Glomerular endothelial cell (primary cell): ENCODE measurements at places on chromosomes 6 and 20. TPM values are rescaled to one million over a fixed set of nuclear protein-coding genes. Genes with fewer than 3 reads are reported as not detected.

The MOXD1 gene
- 5.5 and 7.5 TPM in 2 replicates for total RNA-seq

The GRM1 gene
- 0.05 and 0.06 TPM in 2 replicates for total RNA-seq

The ADIG gene
- not detected in 2 replicates for total RNA-seq

The ULBP2 gene
- 9.7 and 19.0 TPM in 2 replicates for total RNA-seq

The DEFB132 gene
- not detected in 2 replicates for total RNA-seq

The SLC22A7 gene
- total RNA-seq, result not detected in 2 replicates

The C20orf141 gene
- total RNA-seq, result not detected in 2 replicates
